Forelimb muscle (tissue), 1 donor: ENCODE measurements at places on chromosomes 7 and 10.

GRCh38 chr7:28564755-28565374 lies 152.5 kb downstream of the CREB5 start:
- DNase-seq: no peak

DNA sequence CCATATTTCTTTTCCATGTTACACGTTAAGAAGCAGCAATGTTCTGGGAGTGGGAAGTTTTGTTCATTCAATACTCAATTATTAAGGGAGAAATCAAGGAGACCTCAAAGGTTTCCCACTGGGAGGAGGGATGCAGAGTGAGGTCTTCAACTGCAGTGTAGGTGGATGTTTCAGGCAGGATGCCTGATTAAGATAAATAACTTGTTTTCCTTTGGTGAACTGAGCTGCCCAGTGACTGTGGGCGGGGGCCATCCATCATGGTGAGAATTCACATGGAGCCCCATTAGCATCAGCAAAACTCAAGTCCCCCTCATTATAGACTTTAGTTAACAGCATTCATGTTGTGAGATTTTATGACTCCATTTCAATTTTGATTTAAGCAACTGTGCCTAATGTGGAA lies 121.1 kb downstream of the PLPP4 start:
- DNase-seq: no peak

DNA sequence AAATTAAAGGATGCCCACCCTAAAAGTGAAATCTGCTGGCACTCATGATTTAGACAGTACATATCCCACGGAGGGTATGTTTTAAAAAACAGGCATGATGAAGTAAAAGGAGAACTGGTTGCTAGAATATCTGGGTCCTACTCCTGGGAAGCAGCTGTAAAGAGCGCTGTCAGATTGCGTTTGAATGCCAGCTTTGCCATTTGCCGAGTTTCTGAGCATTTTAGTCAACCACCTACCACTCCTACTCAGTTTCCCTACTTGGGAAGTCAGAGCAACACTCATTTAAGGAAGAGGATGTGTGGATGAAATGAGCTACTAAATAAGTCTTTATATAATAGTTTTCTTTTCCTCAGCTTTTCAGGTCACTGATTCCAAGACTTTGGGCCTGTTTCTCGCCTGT lies 1.1 kb upstream of the UMAD1 start:
- no peak for DNase-seq

DNA sequence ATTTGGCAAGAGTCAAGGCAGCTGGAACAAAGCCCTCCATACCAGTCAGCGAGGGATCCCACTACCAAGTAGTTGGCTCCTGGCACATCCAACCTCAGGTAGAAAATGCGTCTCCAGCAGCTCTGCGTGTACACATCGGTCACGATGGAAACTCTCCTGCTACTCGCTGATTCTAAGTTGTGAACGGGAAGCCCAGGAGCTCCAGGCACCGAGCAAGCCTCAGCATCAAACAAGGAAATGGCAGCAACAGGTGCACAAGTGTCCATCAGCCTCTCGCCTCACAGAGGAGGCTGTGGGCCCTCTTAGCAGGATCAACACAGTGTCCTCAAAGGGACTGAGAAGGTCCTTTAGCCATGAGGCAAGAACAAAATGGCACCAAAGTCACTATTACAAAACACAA lies 127.0 kb downstream of the TCERG1L start:
- DNase-seq: no peak

GRCh38 chr7:15094989-15095388 lies 192.4 kb upstream of the DGKB start:
- DNase-seq: no peak

DNA sequence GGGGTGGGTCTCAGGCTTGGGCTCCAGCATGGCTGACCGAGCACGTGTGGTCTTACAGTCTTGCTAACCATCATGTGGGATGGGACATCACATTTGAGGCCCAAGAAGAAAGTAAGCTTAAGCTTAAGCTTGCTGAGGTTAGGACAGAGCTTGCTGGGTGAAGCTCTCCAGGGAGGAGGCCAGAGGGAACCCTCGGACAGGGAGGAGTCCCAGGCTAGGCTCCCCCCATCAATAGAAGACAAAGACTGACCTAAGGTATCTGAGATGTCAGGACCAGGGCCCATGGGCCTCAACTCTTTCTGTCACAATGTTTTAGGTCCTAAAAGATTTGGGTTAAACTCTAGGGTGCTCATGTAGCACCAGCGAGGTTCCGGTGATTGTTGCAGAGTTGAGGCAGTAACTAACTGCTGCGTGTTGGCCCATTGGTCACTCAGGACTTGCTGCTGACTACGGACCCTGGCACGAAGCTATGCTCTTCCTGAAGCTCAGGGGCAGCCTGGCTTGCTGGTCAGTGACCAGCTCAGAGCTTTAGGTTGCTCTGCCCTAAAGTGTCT lies 10.5 kb downstream of the AKR1E2 start:
- DNase-seq: no peak

DNA sequence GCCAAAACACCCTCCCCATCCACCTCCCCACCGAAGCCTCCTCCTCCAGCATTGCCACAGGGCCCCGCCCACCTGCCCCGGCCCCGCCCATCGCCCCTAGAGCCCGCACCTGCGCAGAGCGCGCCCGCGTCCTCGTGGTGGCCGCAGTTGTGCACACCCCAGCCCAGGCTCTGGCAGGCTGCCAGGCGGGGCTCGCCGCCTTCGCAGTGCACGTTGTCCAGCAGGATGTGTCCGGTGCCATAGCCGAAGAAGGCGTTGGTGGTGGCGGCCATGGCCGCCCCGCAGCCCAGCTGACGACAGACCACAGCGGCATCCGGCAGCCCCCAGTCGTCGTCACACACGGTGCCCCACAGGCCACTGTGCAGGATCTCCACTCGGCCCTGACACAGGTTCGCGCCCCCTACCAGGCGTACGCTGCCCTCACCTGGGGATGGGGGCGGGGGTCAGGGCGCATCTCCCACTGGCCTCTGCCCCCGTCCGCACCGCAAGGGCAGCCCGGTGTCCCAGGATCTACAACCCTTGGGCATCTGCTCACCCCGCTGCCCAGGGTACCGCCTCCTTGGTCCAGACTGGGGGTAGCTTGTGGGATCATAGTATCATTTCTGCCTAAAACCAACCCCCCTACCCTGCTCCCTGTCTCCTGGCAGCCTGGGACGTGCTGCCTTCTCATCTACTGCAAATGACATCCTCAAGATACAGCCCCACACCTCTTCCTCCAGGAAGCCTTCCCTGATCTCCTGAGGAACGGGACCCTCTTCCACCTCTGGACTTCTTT lies 11.9 kb downstream of the SSC4D start:
- DNase-seq: no peak

DNA sequence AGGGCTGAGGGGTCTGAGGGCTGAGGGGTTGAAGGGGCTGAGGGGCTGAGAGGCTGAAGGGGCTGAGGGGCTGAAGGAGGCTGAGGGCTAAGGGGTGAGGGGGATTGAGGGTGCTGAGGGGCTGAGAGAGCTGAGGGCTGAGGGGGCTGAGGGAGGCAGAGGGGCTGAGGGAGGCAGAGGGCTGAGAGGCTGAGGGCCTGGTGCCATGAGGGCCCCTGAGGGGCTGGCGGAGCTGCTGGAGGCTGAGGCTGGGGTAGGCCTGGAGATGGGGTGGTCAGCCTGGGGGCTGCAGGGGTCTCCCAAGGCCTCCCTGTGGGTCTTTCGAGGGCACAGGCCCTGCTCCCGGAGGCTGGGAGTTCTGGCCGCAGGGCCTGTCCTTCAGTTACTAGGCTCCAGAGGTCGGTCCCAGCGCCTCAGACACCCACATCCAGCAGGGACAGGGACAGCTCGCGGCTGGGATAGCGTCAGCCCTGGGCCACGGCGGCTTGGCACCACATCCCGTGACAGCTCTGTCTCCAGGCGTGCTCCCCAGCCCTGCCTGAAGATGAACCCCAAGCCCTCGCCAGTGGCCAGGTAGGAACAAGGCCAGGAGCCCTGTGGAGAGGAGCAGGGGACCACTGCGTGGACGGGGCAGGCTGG lies 16.9 kb downstream of the MYO1G start:
- no peak for DNase-seq

- no peak for DNase-seq
Observed at GRCh38 chr10:11300026-11300425, 282.4 kb downstream of the CELF2 start.

DNA sequence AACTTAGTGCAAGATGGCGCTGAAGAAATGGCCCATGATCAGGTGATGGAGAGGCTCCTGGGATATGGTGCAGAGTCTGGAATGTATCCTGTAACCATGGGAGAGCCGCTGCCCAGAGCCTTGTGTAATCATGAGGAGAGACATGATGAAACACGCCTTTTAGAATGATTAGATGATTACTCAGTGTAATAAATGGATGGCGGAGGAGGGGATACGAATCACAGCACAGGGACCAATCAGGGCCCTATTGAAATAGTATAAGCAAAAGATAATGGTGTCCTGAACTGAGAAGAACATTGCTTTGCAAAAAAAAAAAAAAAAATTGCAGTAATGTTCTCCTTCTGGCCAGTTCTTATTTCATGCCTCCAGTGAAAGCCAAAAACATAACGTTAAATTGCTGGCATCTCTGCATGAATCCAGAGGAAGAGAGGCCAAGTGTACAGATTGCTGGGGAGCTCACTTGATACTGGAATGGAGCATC lies 668.5 kb upstream of the AUTS2 start:
- no peak for DNase-seq

DNA sequence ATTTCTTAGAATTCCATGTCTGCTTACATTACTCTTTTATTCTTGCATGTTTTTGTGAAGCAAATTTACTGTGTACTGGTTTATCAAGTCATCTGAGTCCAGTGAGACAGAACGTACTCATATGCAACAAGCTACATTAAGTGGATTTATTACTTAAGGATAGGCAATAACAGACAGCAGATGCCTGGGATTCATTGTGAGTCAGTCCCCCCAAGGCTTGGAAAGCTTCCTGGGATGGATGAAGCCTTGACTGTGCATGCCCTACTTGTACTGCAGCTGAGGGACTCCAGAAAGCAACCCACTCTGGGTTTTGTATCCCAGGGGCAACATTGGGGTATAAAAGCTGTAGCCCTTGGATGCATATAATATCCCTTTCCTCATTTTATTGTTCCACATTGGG lies 113.4 kb upstream of the RAB18 start:
- no peak for DNase-seq

GRCh38 chr10:46515366-46515765 lies 41.1 kb downstream of the GPRIN2 start:
- no peak for DNase-seq

GRCh38 chr7:1255817-1256340 lies 23.2 kb downstream of the UNCX start:
- DNase-seq: no peak

GRCh38 chr10:44968091-44968490 lies 8.5 kb downstream of the RASSF4 start:
- DNase-seq: no peak

- DNase-seq: no peak
Observed at GRCh38 chr7:148110097-148110868, 480.3 kb upstream of the C7orf33 start.

GRCh38 chr7:6252748-6253147 lies 19.7 kb downstream of the CYTH3 start:
- DNase-seq: no peak

DNA sequence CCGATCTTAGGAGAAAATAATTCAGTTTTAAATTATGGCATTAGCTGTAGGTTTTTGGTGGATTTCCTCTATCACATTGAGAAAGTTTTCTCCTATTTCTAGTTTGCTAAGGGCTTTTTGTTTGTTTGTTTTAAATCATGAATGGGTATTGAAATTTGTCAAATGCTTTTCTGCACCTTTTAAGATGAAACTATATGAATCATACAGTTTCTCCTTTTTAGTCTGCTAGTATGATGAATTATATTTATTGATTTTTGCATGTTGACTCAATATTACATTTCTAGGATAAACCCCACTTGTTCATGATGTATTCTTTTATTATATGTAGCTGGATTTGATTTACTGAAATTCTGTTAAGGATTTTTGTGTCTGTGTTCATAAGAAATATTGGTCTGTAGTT lies 70.3 kb upstream of the PIP4K2A start:
- no peak for DNase-seq

DNA sequence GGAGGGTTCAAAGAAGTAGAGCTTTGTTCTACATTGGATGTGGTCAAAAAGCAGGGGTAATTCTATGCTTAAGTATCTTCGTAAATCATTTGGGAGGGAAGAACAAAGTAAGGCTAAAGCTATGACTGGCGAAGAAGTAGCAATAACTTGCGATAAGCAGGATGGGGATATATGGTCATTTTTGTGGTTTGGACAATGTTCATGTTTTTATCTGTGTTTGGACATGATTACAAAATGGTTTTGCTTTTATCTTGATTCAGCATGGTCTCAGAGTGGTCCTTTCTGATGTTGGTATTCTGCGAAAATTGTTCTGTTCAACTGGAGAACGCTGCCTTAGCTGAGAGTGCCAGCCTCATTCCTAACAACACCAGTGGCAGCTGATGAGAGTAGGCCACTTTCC lies 208.8 kb downstream of the SEMA3A start:
- DNase-seq: no peak

DNA sequence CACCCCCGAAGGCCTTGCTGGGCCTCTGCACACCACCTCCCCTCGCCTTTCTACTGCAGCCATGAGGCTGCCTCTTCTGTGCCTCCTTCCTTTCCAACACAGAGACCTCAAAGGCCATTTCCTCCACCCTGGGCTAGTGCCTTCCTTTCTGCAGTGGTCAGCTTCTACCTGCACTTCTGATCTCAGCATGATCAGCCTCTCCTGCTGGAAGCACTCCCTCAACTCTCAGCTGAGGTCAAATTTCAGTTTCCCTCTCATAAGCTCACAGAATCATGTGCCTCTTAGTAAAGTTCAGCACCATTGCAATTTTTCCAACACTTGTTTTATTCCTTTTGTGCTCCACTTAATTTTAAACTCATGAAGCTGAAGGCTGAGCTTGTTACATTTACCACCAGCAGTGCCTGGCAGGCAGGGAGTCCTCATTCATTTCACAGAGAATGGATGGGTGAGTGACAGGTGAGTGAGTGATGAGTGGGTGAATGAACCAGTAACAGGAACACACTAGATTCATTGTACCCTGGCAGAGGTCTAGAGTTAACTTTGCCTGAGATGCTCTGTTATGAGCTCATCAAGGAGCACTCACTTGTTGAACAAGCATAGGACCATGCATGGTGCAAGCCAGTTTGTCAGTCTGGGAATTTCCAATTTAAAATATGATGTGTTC lies 124.0 kb upstream of the PRSS58 start:
- DNase-seq: no peak

DNA sequence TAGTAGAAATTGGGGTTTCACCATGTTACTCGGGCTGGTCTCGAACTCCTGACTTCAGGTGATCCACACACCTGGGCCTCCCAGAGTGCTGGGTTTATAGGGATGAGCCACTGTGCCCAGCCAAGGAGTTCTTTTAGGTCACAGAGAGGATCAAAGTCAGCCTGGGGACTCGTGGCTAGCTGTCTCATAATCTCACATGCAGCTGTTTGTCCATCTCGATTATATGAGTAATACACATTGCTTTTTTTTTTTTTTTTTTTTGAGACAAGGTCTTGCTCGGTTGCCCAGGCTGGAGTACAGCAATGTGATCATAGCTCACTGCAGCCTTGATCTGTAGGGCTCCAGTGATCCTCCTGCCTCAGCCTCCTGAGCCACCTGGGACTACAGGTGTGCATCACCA lies 2.2 kb downstream of the IFT22 start:
- DNase-seq: no peak

GRCh38 chr7:518630-519483 lies 789 bp downstream of the PDGFA start:
- no peak for DNase-seq

GRCh38 chr10:98367604-98368451 lies 47.2 kb downstream of the PYROXD2 start:
- DNase-seq: no peak
